Muscle of arm (tissue), 14 donors: ENCODE measurements at places on chromosomes 4 and X. TPM values are rescaled to one million over a fixed set of nuclear protein-coding genes. Genes with fewer than 3 reads are reported as not detected.
A peak's percentile ranks its signal among the peaks of the same experiment; 100 is the strongest.

GRCh38 chr4:121519236-121519838, 138.5 kb upstream of the QRFPR start:
- DNase-seq, result no peak

DNA sequence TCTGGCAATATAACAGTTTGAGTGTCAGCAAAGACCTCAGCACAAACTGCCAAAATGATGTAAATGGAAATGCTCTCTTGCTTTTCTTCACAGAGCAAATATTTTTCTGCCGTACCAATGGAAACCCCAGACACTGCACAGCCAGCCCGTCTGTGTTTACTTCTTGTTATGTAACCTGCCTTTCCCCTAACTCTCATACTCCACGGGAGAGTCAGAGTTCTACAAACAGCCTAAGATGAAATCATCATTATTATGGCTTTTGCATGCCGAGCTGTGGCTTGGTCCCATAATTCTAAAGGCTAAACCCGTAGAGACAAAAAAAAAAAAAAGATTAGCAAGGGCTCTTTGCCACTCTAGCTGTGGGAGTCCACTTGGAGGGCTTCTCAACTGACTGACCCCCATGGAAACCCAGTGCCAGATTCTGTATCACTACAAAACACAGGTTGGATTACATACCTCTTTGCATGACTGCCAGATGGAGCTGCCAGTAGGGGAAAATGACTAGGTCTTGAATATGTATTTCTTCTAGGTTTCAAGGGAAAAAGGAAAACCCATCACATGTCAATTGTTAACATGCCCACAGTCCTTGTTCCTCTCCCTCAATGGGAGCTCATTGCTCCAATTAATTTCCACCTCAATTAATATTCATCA, 197.2 kb upstream of the CNKSR2 start:
- DNase-seq, result peak; percentile 16

GRCh38 chrX:10569946-10570345, 50.4 kb downstream of the MID1 start:
- DNase-seq, result no peak

- no peak for DNase-seq
These were observed 745.3 kb downstream of the RPA4 start for GRCh38 chrX:97628807-97629596.

DNA sequence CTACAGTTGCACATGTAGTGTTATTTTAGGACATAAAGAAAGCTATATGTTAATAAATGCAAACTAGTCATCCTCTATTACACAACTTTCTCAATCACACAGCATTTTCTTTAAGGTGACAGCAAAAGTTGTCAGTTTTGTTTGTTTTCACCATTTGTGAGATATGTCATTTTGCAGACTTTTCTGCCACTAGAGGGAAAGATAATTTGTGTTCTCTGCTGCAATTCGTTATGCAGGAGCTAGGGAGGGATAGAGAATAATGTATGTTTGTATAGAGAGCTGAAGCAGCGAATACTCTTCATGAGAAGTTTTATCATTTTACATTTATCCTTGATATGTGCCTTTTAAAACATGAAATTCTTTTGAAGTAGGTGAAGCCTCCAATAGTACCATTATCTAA, 670.6 kb upstream of the ATOH1 start:
- no peak for DNase-seq

GRCh38 chrX:69229436-69229835, 64.2 kb upstream of the PJA1 start:
- DNase-seq, result no peak

DNA sequence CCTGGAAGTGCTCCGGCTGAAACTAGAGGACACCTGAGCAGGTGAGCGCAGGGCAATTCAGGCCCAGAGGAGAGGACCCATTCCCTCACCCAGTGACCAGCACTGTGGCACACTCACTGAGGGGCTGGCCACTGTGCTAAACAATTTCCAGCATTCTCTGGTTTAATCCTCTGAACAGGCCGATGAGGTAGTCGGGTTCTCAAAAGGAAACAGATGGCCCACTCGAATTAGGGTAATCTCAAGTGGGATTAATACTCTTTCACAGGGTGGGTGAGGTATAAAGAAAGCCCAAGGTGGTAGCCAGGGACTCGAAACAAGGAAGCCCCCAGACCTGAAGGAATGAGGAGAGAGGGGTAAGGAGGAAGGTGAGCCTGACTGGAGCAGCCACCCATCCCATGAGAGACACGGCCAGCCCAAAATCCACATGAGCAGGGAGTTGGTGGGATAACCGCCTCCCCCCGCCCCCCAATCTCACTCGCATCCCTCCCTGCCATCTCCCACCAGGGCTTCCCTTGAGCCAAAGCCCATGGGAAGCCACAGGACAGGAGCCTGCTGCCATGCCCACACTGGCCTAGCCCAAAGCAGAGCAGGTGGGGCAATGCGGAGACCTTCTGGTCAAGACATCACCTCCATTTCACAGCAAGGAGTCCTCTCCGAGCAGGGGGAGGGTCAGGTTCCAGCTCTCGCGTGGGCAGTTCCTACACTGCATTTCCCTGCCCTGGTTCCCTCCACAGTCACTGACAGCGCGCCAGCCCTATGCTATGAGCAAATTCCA, 55.0 kb downstream of the SH3KBP1 start:
- DNase-seq, result no peak

GRCh38 chr4:165766018-165766417, 107.0 kb upstream of the TLL1 start:
- no peak for DNase-seq

DNA sequence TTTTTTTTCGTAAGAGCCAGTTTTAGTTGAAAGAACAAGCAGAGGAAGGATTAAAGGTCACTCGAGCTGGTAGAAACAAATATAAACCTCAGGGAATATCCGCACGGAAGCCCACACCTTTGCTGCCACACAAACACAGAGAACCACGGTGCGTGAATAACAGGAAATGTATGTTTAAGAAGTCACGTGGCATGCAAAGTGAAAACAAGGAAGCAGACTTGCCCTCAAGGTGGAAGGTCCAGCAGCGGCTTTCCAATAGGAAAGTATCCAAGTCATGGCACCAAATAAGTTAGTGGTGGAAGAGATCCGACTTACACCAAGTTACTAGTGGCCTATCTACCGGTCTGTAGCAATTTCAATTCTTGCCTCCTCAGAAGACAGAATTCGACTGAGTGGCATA, 215.5 kb downstream of the HHIP start:
- no peak for DNase-seq

DNA sequence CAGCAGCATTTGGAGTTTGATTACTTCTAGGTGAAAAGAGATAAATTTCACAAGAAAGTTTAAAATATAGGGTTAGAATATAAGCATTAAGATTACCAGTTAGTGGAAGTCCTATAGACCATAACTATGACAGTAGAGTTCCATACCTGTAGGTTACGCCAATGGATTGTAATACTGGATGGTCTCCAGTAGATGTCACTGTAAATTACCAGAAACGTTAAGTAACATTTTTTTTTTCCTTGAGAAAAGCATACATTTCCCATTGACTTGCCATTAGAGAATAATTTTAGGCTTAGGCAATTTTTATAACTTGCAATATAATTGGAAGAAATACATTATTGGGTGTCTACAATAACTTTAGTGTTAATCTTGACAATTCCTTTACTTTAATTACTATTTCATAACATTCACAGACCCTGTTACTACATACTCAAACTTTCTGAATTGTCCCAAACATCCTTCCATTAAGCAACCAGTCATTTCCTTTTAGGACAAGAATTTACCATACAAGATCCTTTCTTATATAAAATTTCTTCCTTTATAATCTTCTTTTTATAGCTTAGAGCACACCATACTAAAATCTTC, 304.1 kb upstream of the TECRL start:
- DNase-seq, result peak; percentile 4

DNA sequence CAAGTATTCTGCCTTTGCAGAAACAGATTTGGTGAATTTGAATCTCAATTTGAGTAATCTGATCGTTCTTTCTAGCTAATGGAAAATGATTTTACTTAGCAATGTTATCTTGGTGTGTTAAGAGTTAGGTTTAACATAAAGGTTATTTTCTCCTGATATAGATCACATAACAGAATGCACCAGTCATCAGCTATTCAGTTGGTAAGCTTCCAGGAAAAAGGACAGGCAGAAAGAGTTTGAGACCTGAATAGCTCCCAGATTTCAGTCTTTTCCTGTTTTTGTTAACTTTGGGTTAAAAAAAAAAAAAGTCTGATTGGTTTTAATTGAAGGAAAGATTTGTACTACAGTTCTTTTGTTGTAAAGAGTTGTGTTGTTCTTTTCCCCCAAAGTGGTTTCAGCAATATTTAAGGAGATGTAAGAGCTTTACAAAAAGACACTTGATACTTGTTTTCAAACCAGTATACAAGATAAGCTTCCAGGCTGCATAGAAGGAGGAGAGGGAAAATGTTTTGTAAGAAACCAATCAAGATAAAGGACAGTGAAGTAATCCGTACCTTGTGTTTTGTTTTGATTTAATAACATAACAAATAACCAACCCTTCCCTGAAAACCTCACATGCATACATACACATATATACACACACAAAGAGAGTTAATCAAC, 15.3 kb downstream of the PLP1 start:
- no peak for DNase-seq

GRCh38 chr4:145097331-145097820, 620 bp downstream of the ANAPC10 start:
- no peak for DNase-seq

DNA sequence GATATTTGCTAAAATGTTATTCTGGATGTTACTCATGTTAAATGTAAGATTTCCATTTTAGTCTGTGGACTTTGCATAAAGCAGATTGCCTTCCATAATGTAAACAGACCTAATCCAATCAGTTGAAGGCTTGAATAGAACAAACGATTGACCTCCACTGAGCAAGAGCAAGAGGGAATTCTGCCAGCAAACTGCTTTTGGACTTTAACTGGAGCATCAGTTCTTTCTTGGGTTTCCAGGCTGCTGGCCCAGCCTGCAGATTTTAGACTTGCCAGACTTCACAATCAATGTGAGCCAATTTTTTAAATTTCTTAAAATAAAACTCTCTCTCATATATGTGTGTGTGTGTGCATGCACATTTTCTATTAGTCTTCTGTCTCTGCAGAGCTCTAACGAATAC, 1248.8 kb downstream of the ADGRL3 start:
- DNase-seq, result peak; percentile 66

GRCh38 chrX:107894038-107894437, 68.4 kb downstream of the MID2 start:
- peak; percentile 7 for DNase-seq

GRCh38 chr4:152967907-152968306, 31.8 kb downstream of the FHDC1 start:
- DNase-seq, result no peak

DNA sequence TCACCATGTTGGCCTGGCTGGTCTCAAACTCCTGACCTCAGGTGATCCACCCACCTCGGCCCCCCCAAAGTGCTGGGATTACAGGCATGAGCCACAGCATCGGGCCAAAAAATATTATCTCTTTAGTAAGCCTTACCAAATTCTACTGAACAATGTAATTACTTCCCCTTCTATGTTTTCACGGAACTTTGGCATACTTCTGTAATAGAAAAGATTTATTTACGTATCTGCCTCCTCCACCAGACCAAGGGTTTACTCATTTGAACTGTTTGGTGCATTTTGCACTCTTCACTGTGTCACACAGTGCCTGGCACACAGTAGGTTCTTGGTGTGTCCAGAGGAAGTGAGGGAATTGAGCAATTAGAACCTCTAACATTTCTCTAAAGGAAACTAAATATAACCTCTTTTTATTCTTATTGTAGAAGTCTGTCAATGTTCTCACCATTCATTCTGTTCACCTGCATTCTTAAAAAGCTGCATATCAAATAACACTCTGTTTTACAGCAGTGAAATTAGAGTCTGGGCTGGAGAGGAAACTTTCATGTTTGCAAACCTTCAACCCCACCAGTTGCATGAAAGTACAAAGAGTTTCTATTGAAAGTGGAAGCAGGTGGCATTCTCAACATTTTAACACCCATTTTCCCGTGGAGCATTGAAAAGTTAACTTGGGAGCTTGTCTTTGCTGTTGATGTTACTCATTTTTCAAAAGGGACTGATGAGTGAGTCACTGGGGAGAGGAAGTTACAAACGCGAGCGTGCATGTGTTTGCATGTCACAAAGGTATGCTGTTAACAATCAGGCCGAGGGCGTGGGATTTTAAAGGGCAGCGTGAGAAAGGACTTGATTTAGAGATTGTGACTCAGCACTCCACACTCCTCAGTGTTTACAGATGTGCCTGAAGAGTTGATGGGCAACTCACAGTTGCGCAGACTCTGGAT, 314.1 kb downstream of the STK32B start:
- DNase-seq, result no peak

DNA sequence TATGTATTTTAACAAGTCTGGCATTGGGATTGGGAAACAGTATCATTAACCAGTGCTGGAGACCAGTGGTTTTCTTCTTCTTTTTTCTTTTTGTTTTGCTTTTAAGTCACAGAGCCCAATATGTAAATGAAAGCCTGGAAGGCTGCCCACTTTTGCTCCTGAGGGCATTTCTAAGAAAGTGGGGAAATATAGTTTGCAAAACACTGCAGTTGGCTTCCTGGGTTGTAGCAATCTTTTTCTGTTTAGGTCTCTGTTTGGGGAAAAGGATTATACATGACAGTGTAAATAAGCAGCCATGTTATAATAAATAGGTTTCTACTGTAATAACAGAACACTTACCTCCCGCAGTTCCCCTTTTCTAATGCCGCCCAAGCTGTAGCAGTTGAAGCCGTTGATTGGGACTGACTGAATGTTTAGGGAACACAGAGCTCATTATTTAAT, 105.5 kb downstream of the TMEM164 start:
- no peak for DNase-seq

GRCh38 chrX:124269881-124270280, 62.6 kb upstream of the TEX13D start:
- no peak for DNase-seq

DNA sequence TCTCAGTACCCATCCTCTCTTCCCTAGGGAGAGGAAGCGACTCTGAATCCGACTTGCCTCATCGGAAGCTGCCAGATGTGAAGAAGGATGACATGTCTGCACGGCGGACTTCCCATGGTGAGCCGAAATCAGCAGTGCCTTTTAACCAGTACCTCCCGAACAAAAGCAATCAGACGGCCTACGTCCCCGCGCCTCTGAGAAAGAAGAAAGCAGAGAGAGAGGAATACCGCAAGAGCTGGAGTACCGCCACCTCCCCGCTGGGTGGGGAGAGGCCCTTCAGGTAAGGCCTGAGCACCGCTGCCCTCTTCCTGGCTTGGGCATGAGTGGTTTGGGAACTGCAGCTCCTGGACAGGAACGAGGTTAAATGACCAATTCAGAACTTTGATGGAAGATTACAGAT, 81.2 kb downstream of the LIMCH1 start:
- DNase-seq, result no peak

- no peak for DNase-seq
These were observed 24.1 kb downstream of the SMIM43 start for GRCh38 chr4:121740796-121741409.

The TBC1D8B gene
- polyA plus RNA-seq, result 5.4 TPM

The PABPC1L2B gene
- 0.08 TPM for polyA plus RNA-seq

The TMPRSS11F gene
- polyA plus RNA-seq, result not detected

The SHROOM3 gene
- polyA plus RNA-seq, result 21.6 TPM

The CTAG1B gene
- not detected for polyA plus RNA-seq

The UGT8 gene
- polyA plus RNA-seq, result 0.59 TPM

The PPP2R3B gene
- 113 TPM for polyA plus RNA-seq

The GSX2 gene
- not detected for polyA plus RNA-seq
